ENCODE measurements at places on chromosomes 6 and 20.

- DNase-seq, result no peak
Observed at GRCh38 chr20:41669708-41670263, 51.6 kb upstream of the CHD6 start.

DNA sequence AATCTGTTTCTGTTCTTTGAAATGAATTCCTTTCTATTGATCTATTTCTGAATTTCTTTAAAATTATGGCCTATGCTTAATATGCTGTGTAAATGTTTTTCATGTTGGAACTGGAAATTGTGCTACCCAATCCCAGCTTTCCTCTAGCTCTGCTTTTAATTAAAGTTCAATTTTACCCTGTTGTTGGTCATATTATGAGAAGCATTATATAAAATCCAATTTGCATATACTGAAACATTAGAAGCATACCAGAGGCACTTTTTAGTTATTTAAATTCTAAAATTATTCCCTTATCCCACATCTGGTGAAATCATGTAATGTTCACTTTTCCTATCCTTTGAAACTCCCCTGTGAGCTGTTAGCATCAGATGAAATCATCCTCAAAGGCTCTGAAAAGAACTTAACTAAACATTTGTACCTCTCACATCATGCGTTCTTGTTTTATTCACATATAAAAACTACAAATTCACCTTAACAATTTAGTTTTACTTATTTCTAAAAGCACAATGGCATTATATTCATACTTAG lies 160.6 kb upstream of the COL21A1 start:
- DNase-seq, result no peak

- DNase-seq, result peak; percentile 68
Observed at GRCh38 chr6:136317021-136317694, 27.5 kb upstream of the BCLAF1 start.

GRCh38 chr6:32086661-32087573 lies 22.2 kb downstream of the TNXB start:
- DNase-seq, result no peak

DNA sequence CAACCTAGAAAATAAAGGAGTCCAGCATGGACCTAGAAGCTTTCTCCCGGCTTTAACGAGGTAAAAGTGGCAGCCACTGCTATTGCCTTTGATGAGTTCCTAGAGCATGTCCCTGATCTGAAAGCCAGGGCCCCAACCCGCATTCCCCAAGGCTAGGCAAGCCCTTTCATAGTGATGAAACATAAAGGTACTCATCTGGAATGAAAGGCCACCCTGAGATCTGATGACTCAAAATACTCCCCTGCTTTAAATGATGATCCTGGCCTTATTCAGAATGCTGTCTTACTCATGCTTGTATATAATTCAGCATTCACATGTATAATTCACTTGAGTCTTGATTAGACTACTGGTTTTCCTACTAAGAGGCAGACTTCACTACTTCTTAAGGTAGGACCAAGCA lies 21.3 kb downstream of the TTPAL start:
- DNase-seq, result no peak

GRCh38 chr6:24997231-24997630 lies 61.5 kb upstream of the RIPOR2 start:
- no peak for DNase-seq

GRCh38 chr20:15866916-15867730 lies 706.1 kb downstream of the KIF16B start:
- DNase-seq, result no peak

- DNase-seq, result no peak
Observed at GRCh38 chr6:134398453-134398852, 80.5 kb upstream of the SGK1 start.

DNA sequence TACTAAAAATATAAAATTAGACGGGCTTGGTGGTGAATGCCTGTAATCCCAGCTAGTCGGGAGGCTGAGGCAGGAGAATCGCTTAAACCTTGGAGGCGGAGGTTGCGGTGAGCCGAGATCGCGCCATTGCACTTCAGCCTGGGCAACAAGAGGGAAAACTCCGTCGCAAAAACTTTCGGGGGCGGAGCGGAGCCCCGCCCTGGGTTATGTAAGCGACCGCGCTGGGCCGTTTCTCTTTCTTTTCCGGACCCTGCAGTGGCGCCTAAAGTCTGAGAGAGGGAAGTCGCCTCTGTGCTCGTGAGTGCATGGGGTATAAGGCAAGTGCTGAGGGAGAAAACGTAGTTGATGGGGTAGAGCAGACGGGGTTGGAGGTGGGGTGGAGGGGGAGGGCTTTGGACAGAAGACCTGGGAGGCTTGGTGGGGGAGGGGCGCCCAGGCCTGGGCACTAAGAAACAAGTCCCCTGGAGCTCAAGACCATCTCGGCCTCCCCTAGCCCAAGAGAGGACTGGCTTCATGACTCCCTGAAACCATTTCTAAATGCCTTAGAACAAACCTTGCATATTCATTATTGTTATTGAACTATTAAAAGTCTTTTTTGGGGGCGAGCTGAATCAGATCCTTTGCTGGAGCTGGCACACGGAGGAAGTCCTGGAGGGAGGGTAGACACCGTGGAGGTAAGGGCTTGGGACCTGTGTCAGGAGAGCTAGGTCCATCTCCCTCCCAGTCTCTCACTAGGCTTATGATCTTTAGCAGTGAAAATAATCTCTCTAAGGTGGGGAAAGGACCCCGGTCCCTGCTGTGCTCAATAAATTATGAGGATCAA lies 2.7 kb upstream of the MICA start:
- DNase-seq, result peak; percentile 60

- no peak for DNase-seq
Observed at GRCh38 chr20:57484772-57485171, 40.2 kb downstream of the CTCFL start.

- DNase-seq, result no peak
Observed at GRCh38 chr6:130890521-130890971, 63.3 kb downstream of the SMLR1 start.

DNA sequence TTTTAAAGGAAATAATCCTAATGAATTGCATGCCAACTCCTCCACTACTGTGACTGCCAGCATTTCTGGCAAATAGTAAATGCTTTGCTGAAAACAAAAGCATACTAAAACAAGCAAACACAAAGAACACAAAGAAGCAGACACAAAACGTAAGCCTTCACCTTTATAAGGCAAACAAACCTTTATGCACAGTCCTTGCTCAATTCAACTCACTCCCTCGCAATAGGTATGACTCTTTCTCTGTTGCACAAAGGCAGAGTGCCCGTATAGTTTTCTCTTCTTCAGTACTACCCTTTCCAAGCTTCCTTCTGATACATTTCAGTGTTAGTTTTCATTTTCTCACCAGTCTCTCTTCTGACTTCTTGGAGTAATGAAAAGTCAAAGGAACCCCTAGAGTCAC lies 63.9 kb downstream of the PDE10A start:
- no peak for DNase-seq

DNA sequence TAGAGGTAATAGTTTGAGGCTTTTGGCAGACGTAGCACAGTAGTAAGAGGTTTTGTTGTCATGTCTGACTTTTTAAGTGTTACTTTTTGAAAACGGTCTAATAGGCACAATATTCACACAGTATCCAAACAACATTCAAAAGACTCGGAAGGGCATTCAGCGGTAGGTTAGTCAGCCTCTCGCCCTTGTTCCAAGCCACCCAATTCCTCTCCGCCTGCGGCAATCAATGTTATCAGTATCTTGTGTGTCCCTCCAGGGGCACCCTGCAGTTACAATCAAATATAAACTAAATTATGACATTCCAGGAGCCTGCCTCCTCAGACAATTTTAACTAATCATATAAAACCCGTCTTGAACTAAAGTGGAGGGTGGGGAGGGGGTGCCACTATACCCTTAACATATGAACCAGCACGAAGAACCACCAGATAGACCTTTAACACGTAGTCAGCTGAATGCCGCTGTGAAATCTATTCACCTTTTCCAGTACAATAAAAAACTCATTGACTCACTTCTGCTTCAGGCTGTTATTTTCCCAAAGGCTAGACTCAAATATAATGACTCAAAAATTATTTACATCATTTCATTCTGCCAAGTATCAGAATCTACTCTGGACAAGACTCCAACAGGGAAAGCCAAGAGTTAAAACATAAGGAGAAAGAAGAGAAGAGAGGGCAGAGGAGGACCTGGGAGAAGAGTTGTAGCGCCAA lies 1.6 kb downstream of the TENT5A start:
- DNase-seq, result no peak

DNA sequence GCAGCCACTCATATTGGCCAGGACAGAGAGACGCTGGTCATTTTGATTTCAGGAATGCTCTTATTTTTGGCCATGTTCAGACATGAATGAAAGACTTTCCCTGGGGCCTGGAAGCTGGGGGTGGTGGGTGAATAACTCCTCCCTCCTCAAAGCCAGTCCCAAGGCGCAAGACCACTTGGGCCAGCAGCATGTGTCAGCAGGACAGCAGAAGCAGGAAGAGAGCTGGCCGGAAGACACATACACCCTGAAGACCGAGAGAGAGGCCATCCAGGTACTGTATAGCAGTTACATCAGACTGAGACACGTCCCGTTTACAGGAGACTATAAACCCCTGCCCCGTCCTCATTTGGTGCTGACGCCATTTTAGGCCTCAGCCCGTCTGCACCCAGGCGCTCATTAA lies 29.2 kb upstream of the ULBP3 start:
- DNase-seq, result no peak

DNA sequence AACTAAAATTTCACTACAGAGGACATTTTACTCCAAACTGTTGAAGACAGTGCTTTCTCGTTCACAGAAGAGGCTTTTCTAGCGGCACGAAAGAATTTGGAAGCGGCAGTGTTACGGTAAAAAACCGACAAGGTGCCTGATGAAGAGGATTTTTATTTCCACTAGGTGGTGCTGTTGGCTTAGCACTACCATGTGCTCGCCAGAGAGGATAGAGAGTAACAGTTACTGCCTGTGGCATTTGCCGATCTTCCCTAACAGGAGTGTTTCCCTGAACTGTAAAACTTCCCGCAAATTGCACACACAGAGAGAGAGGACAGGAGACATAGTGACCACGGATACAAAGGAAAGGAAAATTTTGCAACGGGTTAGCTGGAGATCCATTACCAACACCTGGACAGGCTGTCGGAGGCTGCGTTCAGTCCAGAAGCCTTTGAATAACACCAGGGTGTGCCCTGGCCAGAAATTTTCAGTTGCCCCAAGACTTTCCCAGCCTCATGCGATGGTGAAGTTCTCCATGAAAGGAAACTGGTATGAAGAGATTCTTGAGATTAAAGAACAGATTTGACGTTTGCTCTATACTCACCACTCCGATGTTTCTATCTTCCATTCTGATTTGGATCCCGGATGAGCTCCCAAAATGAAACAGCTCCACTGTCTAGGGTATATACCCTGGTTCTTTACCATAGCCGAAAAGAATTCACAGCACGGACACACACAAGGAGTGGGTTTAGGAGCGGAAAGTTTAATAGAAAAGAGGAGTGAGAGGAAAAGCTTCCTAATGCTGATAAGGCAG lies 48.1 kb downstream of the HLA-DPB1 start:
- no peak for DNase-seq

DNA sequence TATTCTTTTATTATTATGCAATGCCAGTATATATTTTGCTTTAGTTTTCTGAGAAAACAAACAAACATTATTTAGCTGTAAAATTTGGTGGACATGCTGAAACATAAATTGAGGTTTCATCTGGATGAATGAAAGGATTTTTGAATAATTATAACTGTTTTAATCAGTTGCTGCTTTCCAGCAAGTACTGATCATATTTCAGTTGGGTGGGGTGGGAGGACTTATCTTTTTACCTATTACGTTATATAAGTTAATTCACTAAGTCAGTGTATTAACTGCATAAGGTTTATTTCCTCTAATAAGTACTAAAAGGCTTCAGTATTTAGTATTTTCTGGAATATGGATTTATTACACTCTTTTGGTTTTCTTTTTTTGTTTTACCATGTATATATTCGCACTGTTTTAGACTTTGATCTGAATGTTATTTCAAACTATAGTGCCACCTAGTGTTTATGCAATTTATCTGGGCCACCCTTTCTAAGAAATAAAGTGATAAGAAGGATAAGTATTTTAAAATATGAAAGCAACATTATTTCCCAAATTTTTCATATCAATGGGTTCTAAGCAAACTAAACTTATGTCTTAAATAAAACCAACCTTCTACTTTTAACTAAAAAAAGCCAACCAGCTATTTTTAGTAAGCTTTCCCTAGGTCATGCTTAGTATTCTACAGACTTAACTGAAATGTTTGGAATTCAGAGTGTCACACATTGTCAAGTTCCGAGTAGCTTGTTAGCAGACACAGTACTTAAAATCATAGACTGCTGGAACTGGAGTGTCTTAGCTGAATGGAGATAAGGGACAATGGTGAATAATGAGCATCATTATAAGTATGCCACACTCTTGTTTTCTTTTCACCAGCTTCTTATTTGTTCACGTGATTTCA lies 105.4 kb upstream of the MCHR2 start:
- peak; percentile 9 for DNase-seq

- DNase-seq, result no peak
Observed at GRCh38 chr6:4280707-4281106, 145.3 kb upstream of the ECI2 start.

GRCh38 chr20:43977962-43978361 lies 63.3 kb downstream of the TOX2 start:
- DNase-seq, result no peak

GRCh38 chr20:23365390-23366165 lies 3.6 kb downstream of the GZF1 start:
- no peak for DNase-seq

GRCh38 chr6:1226277-1227099 lies 85.4 kb upstream of the FOXQ1 start:
- DNase-seq, result no peak

DNA sequence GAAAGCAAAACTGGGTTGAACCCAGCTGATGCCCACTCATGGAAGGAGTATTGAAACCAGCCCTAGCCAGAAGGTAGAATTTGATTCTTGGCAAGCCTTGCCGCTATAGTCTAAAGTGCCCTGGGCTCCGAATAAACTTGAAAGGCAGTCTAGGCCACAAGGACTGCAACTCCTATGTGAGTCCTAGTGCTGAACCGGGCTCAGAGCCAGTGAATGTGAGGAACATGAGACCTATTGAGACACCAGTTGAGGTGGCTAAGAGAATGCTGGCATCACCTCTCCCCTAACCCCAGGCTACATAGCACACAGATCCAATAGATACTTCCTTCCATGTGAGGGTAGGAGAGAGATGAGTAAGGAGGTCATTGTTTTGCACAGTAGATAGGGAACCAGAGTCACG lies 3.5 kb upstream of the DEFB110 start:
- no peak for DNase-seq

DNA sequence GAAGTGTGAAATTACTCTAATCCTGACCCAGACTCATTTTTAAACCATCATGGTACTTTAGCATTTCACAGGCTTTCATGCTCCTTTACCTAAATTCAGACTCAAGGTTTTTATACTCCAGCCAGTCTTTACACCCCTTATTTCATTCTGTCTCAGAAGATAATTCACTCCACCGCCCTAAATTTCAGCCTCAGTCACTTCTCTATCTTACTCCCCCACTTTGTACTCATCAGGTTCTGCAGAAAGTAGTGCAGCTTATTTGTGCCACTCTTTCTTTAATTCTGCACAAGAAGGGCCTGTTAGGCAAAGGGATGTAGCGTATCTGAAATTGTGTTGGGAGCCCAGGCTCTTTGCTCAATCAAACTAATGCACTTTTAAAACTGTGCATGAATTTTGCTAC lies 205.5 kb downstream of the ARHGAP18 start:
- DNase-seq, result no peak

GRCh38 chr6:36361071-36361470 lies 24.4 kb upstream of the BNIP5 start:
- DNase-seq, result no peak
